ENCODE measurements at places on chromosomes 5 and 9.

DNA sequence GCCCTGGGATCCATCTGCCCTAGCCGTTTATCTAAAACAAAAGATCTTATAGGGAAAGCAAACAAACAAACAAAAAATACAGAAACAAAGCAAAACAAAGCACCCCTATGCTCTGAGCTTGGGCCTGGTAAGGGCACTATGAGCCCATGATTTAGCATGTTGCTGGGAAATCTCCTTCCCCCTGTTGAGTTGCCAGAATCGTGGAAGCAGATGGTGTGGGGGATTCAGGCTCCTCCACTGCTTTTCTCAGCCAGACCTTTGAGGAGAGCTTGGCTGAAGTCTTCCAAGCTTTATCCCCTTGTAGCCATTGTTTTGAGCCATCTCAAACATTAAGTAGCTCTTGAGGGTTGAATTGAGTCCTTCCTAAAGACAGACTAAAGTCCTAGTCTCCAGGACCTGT lies 29.9 kb downstream of the TMC1 start:
- DNase-seq: no peak

- no peak for DNase-seq
Observed at GRCh38 chr9:109474944-109475343, 23.2 kb downstream of the PTPN3 start.

- DNase-seq: no peak
Observed at GRCh38 chr5:107773479-107773878, 102.7 kb upstream of the EFNA5 start.

- peak; percentile 67 for DNase-seq
Observed at GRCh38 chr5:150386024-150386855, 26.5 kb downstream of the CD74 start.

GRCh38 chr5:98621821-98622220 lies 151.6 kb upstream of the RGMB start:
- no peak for DNase-seq

- peak; percentile 69 for DNase-seq
Observed at GRCh38 chr5:173075137-173075843, 19.1 kb downstream of the CREBRF start.

GRCh38 chr9:5593904-5594303 lies 35.0 kb upstream of the RIC1 start:
- no peak for DNase-seq
